ENCODE measurements at places on chromosomes 2 and 18.

GRCh38 chr2:101307950-101308431, 510 bp downstream of the RNF149 start:
- DNase-seq: no peak

DNA sequence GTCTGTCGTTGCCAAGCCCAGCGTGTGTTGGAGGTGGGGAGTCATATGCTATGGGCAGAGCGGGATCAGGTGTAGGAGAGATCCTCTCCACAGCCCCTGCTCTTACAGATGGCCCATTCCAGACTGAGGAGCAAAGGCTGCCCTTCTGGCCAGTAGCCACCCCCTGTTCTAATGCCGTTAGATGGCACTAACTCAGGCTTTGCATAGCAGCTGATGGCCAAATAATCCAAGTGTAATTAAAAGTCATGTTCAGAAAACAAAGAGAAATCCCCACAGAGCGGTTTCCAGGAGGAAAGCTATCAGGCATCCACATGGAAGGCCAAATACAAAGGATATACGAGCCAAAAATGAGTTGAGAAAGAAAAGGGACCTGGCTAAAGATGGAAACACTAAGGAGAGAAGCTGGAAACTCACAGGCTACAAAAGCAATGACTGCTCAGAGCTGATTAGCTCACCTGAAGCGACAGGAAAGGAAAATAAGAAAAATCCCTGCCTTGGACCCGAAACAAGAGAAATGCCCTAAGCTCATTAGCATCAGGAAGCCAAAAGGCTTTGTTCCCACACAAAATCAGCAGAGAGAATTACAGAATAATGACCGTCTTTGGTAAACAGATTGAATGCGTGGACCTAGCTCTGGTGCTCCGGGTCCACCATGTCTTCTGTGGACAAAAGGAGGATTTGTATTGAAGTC, 1002.4 kb upstream of the KLHL29 start:
- DNase-seq: no peak

DNA sequence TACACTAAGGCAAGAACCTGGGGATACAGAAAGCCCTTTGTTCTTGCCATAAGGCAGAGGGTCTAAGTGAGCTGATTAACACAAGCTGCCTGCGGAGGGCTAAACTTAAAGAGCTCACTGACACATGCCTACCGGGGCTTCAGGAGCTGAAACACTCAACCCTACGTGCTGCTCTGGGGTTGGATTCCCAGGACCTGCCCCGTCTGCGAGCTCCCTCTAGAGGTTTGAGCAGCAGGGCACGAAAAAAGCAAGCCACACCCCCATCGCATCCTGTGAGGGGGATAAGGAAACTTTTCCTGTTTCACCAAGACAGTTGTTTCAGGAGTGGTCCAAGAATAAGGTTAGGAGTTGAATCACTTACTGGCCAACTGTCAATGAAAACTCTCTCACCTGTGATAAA, 562.1 kb downstream of the TMX3 start:
- no peak for DNase-seq

GRCh38 chr18:24368749-24369148, 28.9 kb downstream of the OSBPL1A start:
- no peak for DNase-seq

GRCh38 chr18:23871410-23871809, 143.1 kb upstream of the TTC39C start:
- DNase-seq: peak; percentile 45

DNA sequence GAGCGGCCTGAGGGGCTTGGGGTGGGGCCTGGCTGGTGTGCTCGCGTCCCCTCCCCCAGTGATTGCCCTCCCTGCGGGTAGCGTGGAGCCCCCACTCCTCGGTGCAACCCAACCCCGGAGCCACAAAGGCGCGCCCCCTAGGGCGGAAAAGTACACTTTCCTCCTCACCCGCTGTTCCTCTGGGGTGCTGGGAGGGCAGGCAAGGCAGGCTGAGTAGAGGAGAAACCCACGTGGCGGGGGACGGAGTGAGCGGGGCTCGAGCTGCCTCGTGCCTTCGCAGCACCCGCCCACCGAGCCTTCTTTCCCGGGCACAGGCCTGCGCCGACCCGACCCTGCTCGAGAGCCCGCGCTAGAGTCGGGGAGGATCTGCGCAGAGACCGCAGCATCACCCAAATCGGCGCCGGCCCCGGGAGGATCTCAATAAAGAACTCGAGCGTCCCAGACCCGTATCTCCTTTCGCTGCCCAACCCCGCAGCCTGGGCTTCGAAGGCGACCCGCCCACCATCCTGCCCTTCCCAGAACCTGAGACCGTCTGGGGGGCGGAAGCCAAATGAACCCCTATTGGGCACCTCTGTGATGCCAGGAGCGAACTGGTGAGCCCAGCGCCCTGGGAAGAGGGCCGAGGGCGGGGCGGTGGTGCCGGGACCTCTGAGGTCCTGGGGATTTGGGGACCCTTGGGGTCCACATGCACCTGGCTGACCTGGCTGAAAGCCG, 1.5 kb downstream of the UCN start:
- no peak for DNase-seq

DNA sequence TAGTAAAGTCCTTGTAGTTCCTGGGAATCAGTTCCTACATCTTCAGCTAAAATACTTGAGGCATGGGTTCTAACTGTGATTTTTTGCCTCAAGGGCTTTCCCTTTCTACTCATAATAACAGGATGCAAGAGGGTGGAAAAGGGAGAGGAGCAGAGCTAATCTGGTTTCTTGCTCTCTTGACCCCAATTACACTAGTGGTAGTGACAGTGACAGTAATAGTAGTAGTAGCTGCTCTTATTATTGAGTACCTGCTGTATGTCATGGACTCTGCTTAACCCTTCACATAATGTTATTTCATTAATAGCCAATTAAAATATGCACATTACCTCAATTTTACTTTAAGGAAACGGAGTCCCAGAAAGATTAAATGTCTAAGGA, 214.8 kb upstream of the HNRNPA3 start:
- no peak for DNase-seq

DNA sequence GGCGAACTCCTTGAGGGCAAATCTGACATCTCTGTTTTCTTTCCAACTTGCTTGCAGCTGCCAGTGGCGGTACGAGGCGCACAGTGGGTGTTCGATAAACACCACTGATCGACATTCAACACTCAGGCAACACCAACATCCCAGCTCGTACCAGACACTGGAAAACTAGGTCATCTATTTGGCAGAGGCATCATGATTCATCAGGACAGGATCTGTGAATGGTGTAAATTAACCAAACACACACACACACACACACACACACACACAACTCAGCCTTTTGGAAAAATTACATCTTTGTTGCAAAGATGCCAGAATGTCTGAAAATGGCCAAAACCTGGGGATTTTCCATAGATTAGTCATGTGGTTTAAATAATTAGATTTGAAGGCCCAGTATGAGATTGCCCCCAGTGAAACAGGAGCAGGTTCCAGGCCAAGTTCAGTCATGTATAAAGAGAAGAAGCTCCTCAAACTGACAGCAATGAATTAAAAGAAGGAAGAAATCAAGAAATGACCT, 150.5 kb upstream of the NCKAP5 start:
- DNase-seq: no peak

DNA sequence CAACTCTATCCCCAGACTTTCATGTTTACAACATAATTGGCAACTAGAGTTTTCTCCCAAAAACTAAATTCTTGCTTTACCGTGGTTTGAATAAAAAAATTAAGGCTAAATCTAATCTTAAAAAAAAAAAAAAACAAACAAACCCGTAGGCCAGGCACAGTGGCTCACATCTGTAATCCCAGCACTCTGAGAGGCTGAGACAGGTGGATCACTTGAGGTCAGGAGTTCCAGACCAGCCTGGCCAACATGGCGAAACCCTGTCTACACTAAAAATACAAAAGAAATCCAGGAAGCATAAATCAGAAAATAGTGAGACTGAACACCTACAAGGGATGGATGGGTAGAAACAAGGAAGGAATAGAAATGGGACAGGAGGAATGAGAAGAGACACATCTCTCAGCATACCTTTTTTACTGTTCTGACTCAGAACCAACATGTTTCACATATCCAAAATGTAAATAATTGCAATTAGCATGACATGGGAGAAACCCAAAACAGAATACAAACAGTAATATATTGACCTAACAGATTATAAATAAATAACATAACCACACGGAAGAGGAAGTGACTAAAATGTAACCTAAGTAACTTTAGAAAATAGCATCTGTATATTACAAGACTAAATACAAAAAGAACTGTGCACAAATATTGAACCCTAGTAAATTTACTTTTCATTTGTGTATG, 17.5 kb downstream of the MGAT4A start:
- DNase-seq: no peak

DNA sequence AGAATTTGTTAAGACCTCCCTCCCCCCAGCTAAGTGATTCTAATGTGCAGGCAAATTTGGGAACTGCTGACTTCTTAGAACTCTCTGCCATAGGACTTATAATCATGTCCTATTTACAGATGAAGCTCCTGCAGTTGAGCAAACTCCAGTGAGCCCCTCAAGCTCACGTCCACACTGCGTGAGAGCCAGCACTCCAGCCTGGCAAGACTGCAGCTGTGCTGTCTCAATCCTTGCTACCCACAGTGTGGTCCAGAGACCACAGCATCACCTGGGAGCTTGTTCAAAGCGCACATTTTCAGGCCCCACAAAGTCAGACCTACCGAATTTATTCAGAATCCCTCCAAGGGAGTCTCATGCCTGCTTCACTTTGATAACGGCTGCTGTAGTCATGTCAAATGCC, 243.2 kb upstream of the RAB12 start:
- no peak for DNase-seq

DNA sequence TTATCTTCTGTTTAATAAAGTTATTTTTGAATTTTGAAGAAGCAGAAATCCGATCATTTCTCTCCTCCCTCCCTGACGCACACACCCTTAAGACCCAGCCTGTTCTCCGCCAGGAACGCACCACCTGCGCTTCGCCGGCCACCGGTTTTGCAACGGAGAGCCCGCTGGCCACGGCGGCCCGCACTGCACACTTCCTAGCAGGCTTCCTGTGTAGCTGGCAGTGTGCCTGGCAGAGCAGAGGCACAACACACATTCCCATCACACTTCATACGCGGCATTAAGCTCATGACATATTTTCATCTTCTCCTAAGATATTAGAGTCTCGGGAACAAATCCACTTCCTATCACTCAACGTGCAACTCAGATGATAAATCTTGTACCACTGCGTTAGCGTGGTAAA, 148.0 kb downstream of the HDAC4 start:
- DNase-seq: no peak

DNA sequence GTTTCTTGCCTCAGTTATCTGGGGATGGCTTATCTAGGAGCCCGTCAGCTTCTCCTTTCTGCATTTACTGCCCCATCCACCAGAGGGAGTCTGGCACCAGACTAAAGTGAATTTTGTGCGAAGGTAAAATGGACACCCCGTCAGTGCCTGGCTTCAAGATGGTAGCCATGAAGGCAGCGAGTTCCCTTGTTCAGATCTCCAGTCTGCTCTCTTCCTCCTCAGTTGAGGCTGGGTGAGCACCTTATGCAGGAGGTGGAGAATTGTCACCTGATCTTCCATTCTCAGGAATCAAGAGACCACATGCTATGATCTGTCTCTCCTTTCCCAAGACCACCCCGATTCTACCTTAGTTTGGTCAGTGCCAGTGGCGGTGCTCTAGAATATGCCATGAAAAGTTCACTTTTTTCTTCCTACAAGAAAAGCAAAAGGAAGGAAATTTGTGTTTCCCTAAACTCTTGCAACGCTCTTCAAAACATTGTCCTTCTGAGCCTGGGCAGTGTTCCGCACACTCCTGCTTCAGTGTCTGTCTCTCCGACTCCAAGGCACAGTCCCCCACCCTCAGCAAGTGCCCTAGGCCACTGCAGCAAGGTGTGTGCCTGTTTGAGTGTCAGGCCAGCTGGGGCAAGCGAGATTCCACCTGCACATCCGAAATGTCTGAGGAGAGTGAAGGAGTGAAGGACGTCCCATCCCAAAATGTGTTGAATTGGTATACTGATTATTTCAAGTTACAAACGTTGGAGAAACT, 168.6 kb downstream of the SS18 start:
- no peak for DNase-seq

DNA sequence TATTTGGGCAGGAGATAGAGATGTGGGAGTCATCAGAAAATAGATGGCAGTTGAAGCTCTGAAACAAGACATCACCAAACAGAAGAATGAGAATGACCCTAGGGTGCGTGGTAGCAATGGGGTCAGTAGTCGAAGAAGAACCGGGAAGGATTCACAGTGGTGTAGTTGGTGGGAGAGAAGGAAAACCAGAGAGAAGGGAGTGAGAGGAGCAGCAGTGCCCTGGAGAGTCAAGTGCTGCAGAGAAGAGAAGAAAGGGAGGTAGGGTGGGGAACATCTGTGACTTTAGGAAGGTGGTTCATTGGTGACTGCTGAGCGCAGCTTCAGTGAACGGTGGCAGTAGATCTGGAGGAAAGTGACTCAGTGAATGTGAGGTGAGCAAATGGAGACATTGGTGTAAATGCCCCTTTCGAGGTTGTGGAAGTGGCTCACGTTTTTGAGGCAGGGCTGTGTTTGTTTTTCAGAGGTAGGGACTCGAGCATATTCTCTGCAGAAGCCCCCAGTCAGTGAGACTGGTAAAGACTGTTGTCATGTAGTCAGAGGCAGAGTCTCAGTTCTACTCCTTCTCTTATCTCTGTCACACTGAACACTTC, 36.4 kb downstream of the CDC42EP3 start:
- no peak for DNase-seq

- DNase-seq: no peak
These were observed 47.6 kb downstream of the PDE1A start for GRCh38 chr2:182379241-182379640.

DNA sequence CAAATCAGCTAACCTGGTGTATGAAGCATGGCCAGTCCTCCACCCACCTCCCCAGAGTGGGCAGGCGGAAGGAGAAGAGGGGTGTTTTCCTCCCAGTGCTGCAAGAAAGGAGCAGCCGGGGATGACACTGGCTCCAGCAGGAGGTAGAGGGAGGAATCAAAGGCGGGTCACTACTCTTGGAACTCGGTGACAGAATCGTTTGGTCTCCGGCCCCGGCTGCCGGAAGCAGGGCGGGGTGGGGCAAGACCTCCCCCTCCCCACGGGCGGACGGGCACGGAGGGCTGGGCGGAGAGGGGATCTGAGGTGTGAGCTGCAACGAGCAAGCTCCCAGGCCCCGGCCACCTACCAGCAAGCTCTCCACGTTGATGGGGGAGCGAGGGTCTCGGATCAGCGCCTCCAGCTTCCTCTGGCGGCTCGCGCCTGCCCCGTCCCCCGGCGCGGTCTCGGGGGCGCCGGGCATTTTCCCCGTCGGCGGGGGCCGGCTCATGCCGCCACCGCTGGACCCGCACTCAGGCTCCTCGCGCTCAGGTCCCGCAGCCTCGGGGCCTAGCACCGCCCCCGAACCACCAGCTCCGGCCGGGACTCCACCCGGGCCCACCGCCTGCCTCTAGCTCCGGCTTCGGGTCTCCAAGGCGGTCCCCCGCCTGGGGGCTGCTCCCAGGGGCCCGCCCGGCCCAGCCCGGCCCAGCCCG, 640 bp downstream of the ROCK2 start:
- no peak for DNase-seq

GRCh38 chr18:43751835-43752234, 474.5 kb upstream of the SYT4 start:
- DNase-seq: no peak
